ENCODE measurements at places on chromosomes 5 and 9. TPM values are rescaled to one million over a fixed set of nuclear protein-coding genes. Genes with fewer than 3 reads are reported as not detected.

VCAN gene
- total RNA-seq, result 327 TPM

UGT3A1 gene
- total RNA-seq, result not detected

CDC25C gene
- 5.9 TPM for total RNA-seq

NMUR2 gene
- total RNA-seq, result not detected

ORM1 gene
- total RNA-seq, result not detected

GRK6 gene
- total RNA-seq, result 30.4 TPM

TTC23L gene
- total RNA-seq, result not detected

IRX4 gene
- not detected for total RNA-seq

TMEM252 gene
- not detected for total RNA-seq

GRCh38 chr5:40365342-40366330, 314.1 kb upstream of the PTGER4 start:
- DNase-seq, result no peak
- no peaks in the 10 kb centered on the region for H3K4me1 ChIP-seq
- no peak overlapping the region for H3K4me3 ChIP-seq
- H3K27ac ChIP-seq, result no peak overlapping the region
- no peaks in the 10 kb centered on the region for H3K36me3 ChIP-seq

- H3K4me1 ChIP-seq, result no peaks in the 10 kb centered on the region
- no peaks in the 10 kb centered on the region for H3K27me3 ChIP-seq
- no peak overlapping the region for H3K27ac ChIP-seq
These were observed 296.5 kb upstream of the ITGA1 start for GRCh38 chr5:52491071-52491787.

- peaks cover 98% of the 10 kb centered on the region for H3K36me3 ChIP-seq
- DNase-seq, result no peak
These were observed 65.3 kb downstream of the GRAMD2B start for GRCh38 chr5:126488443-126489065.

GRCh38 chr9:23730364-23730763, 95.7 kb downstream of the ELAVL2 start:
- no peak overlapping the region for H3K4me3 ChIP-seq
- H3K27ac ChIP-seq, result no peak overlapping the region

DNA sequence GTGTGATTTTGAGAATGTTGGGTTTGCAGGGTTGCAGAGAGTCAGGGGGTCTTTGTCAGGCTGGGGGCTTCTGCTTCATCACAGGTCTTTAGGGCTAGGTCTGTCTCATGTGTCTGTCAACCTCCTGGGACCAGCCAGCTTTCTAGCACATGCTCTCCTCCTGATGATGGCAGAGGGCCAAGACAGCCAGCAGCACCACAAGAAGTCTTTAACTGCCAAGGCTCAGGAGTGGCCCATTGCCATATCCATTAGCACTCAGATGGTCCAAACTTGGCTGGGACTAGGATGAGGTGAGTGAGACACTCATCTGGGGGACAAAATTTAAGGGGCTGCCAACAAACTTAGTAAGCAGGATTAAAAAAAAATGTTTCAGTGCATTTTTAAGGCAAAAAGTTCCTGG, 384.2 kb upstream of the CDH10 start:
- no peak overlapping the region for H3K4me3 ChIP-seq
- H3K36me3 ChIP-seq, result no peaks in the 10 kb centered on the region
- H3K4me1 ChIP-seq, result no peaks in the 10 kb centered on the region

DNA sequence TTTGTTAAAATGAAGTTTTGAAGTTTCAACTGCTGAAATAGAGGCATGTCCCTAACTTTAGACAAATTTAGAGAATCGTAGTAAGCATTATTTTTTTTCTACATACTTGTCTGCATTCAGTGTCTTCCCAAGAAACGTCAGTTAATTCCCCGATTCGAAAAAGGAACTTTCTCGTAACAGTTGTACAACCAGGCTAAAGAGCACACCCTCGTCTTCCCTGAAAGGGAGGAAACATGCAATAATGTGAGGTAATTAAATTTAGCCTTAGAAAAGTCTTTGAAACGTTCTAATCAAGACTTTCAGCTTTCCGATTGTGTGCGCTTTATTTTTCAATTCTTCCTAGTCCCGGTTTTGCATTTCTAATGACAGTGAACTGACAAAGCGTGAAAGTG, 374 bp upstream of the SLC1A3 start:
- peak overlapping the region; percentile 50 for H3K27ac ChIP-seq
- H3K27me3 ChIP-seq, result no peaks in the 10 kb centered on the region
- peaks cover 18% of the 10 kb centered on the region for H3K4me1 ChIP-seq
- H3K36me3 ChIP-seq, result no peaks in the 10 kb centered on the region
- DNase-seq, result peak; percentile 19
- peak overlapping the region; percentile 79 for H3K4me3 ChIP-seq

- H3K36me3 ChIP-seq, result no peaks in the 10 kb centered on the region
- no peak for DNase-seq
- no peak overlapping the region for H3K4me3 ChIP-seq
- peaks cover 74% of the 10 kb centered on the region for H3K4me1 ChIP-seq
- H3K27me3 ChIP-seq, result no peaks in the 10 kb centered on the region
These were observed 5.5 kb downstream of the NEK6 start for GRCh38 chr9:124263213-124263612.

DNA sequence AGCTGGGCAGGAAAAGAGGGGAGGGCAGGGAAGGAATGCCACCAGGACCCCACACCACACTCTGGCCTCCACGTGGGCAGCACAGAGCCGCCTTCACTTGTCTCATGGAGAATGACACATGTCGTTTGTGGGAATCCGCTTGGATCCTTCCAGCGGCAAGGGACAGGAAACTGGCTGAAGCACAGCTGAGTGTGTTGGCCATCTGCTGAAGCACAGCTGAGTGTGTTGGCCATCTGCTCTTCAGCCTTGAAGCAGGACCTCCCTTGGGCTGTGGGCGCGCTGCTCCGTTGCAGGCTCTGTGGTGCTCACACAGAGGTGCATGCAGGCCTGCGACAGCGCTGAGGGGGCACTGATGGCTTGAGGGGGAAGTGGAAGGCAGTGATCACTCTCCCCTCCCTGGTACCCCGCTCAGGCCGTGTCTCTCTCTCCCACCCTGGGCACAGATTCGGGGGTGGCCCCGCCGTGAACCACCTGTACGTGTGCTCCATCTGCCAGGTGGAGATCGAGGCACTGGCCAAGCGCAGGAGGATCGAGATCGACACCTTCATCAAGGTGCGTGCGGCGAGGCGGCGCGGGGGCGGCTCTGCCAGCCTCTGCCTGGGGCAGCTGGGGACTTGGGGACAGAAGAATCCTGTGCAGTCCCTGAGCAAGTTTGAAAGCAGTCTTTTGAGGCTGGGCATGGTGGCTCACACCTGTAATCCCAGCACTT, 40.6 kb downstream of the USP20 start:
- no peaks in the 10 kb centered on the region for H3K4me1 ChIP-seq
- no peak overlapping the region for H3K27ac ChIP-seq
- no peak overlapping the region for H3K4me3 ChIP-seq
- H3K27me3 ChIP-seq, result no peaks in the 10 kb centered on the region
- H3K36me3 ChIP-seq, result no peaks in the 10 kb centered on the region

- no peak overlapping the region for H3K27ac ChIP-seq
- DNase-seq, result no peak
- H3K4me1 ChIP-seq, result no peaks in the 10 kb centered on the region
- H3K36me3 ChIP-seq, result no peaks in the 10 kb centered on the region
- H3K4me3 ChIP-seq, result no peak overlapping the region
These were observed 10.5 kb downstream of the SLC22A5 start for GRCh38 chr5:132380047-132380446.

DNA sequence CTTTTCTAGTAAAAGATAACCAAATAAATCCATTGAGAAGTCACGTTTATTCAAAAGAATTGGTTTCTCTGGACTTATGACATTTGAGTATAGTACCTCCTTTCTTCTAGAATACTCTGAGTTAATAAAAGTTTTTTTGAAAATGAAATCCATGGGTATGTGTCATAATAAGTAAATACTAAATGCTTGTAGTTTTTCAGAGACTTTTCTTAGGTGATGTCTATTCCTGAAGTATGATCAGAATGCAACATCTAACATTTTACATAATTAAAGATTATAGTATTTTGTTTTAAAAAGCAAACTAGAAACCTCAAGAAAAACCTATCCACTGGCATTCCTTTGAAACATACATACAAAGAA, 63.2 kb downstream of the NFIB start:
- H3K36me3 ChIP-seq, result no peaks in the 10 kb centered on the region
- H3K4me1 ChIP-seq, result peaks cover 40% of the 10 kb centered on the region
- peak overlapping the region; percentile 64 for H3K4me3 ChIP-seq
- no peaks in the 10 kb centered on the region for H3K27me3 ChIP-seq
- DNase-seq, result peak; percentile 26

GRCh38 chr9:9142001-9142400, 1342.4 kb upstream of the DMAC1 start:
- no peaks in the 10 kb centered on the region for H3K36me3 ChIP-seq
- H3K4me1 ChIP-seq, result no peaks in the 10 kb centered on the region
- H3K27ac ChIP-seq, result no peak overlapping the region
- H3K4me3 ChIP-seq, result no peak overlapping the region

- no peaks in the 10 kb centered on the region for H3K27me3 ChIP-seq
- peaks cover 32% of the 10 kb centered on the region for H3K4me1 ChIP-seq
- peak overlapping the region; percentile 73 for H3K27ac ChIP-seq
- peak overlapping the region; percentile 39 for H3K4me3 ChIP-seq
- DNase-seq, result peak; percentile 97
These were observed 103.5 kb upstream of the NR3C1 start for GRCh38 chr5:143506836-143507552.

GRCh38 chr5:147708708-147709107, 73.8 kb downstream of the JAKMIP2 start:
- no peaks in the 10 kb centered on the region for H3K4me1 ChIP-seq
- no peak for DNase-seq
- no peak overlapping the region for H3K4me3 ChIP-seq
- H3K36me3 ChIP-seq, result no peaks in the 10 kb centered on the region
- H3K27ac ChIP-seq, result no peak overlapping the region

DNA sequence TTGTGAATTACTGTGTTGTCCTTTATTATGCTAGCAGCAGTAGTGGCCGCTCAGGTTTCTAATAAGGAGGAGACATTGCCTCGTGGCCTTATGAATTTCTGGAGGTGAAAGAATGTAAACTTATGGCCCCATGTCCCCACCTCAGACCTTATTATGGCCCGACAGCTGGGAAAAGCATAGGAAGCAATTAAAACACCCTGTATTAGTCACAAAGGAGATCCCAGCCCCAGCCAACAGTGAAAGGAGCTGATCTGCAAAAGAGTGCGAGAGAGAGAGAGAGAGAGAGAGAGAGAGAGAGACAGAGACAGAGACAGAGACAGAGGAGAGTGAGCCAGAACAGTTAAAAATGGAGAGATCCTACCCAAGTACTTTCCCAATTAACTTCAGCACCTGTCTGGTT, 269.3 kb downstream of the DMRT2 start:
- no peak overlapping the region for H3K4me3 ChIP-seq
- no peaks in the 10 kb centered on the region for H3K36me3 ChIP-seq
- no peak for DNase-seq

DNA sequence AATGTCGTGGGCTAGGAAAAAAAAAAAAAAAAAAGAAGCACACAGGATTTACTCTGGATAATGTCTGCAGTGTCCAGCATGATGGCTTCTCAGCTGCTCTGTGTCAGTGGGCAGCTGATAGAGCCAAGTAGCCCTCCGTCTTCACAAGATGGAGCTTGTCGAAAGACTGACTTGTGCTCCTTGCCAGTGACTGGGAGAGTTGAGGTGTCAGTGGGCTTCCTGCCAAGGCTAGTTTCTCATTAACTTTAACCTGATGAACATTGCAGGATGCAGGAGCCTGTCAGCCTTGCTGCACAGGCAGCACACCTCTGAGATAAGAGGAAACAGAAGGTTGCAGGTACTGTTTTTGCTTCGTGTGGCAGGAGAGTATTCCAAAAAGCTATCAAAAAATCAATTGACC, 171.4 kb upstream of the SGCD start:
- no peak overlapping the region for H3K4me3 ChIP-seq
- DNase-seq, result no peak
- no peaks in the 10 kb centered on the region for H3K36me3 ChIP-seq
- no peaks in the 10 kb centered on the region for H3K27me3 ChIP-seq
- no peaks in the 10 kb centered on the region for H3K4me1 ChIP-seq
- no peak overlapping the region for H3K27ac ChIP-seq

- H3K27ac ChIP-seq, result peak overlapping the region; percentile 50
- H3K27me3 ChIP-seq, result no peaks in the 10 kb centered on the region
- H3K4me1 ChIP-seq, result peaks cover 54% of the 10 kb centered on the region
- H3K4me3 ChIP-seq, result no peak overlapping the region
- peak; percentile 65 for DNase-seq
- H3K36me3 ChIP-seq, result no peaks in the 10 kb centered on the region
These were observed 53.4 kb downstream of the SLC22A5 start for GRCh38 chr5:132422720-132423437.

GRCh38 chr9:134252084-134252830, 74.0 kb upstream of the RXRA start:
- H3K27ac ChIP-seq, result no peak overlapping the region
- 0 out of 2 replicates have a peak, but pooled peaks cover 4% of the 10 kb centered on the region for H3K4me1 ChIP-seq
- no peak for DNase-seq
- no peaks in the 10 kb centered on the region for H3K36me3 ChIP-seq

- H3K4me3 ChIP-seq, result no peak overlapping the region
- H3K36me3 ChIP-seq, result no peaks in the 10 kb centered on the region
- H3K27ac ChIP-seq, result no peak overlapping the region
- no peaks in the 10 kb centered on the region for H3K27me3 ChIP-seq
These were observed 5.3 kb upstream of the GLRX start for GRCh38 chr5:95827892-95828246.

DNA sequence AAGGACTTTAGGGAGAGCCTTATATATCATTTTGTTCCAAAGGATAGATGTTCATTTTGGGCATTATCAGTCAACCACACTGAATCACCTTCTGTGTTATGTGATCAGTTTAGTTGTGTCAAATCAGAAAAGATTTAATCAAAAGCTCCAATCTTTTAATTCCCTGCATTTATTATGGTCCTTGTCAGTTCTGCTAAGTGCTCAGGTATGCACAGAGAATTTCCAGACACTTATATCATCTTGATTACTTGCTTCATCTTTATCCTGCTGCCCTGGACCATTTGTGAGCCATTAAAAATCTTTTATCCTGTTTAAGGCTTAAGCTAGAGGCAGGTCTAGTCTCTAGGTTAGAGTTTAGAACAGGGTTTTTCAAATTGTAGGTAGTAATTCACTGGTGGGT, 179.1 kb downstream of the CWC27 start:
- H3K36me3 ChIP-seq, result 0 out of 2 replicates have a peak, but pooled peaks cover under 1% of the 10 kb centered on the region
- no peak overlapping the region for H3K27ac ChIP-seq
- no peak overlapping the region for H3K4me3 ChIP-seq
- H3K4me1 ChIP-seq, result no peaks in the 10 kb centered on the region
- no peaks in the 10 kb centered on the region for H3K27me3 ChIP-seq
